Dermis microvascular lymphatic vessel endothelial cell (primary cell): ENCODE measurements at places on chromosomes 4 and X. TPM values are rescaled to one million over a fixed set of nuclear protein-coding genes. Genes with fewer than 3 reads are reported as not detected.
A peak's percentile ranks its signal among the peaks of the same experiment; 100 is the strongest.

The CPZ gene
- under 0.01 TPM in 1 of 2 replicates, not detected in the other for total RNA-seq

The ASB12 gene
- under 0.01 TPM in 1 of 2 replicates, not detected in the other for total RNA-seq

The DUSP21 gene
- not detected in 2 replicates for total RNA-seq

The ODAPH gene
- total RNA-seq, result not detected in 2 replicates

The PPP2R2C gene
- 0.39 and 0.89 TPM in 2 replicates for total RNA-seq

The ABCG2 gene
- total RNA-seq, result 11.6 and 13.6 TPM in 2 replicates

The NDNF gene
- total RNA-seq, result 1.8 and 6.7 TPM in 2 replicates

The CYP2U1 gene
- total RNA-seq, result 4.0 and 6.2 TPM in 2 replicates

The MAP3K15 gene
- total RNA-seq, result under 0.01 and 0.13 TPM in 2 replicates

The DGKK gene
- not detected in 2 replicates for total RNA-seq

The WAS gene
- total RNA-seq, result 0.25 TPM in 1 of 2 replicates, not detected in the other

- no peak for DNase-seq
Measured at GRCh38 chr4:29175291-29175690, 1544.9 kb upstream of the PCDH7 start.

DNA sequence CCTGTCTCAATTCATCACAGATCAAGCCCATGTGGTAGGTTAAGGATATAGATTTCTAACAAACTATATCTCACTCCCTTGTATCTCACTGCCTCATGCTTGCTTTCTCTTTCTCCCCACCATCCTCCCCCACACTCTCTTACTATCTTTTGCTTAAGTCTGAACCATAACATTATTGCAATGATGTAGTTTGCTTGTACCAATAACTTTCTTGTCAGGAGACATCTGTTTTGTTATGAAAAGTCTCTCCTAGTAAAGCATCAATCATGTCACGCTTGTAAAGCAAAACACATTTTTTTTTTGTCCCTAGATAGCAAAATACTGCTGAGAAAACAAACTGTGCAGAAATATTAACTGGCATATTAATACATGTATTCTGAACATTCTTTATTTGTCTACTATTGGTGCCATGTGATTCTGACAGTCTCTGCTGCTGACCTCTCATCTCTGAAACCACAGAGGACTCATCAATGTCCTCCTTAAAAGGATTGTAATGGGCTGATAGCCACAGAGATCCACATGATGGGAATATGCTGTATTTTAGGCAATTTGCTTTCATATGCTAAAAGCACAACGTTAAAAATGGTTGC is 217.5 kb downstream of the VEGFC start:
- DNase-seq, result no peak

DNA sequence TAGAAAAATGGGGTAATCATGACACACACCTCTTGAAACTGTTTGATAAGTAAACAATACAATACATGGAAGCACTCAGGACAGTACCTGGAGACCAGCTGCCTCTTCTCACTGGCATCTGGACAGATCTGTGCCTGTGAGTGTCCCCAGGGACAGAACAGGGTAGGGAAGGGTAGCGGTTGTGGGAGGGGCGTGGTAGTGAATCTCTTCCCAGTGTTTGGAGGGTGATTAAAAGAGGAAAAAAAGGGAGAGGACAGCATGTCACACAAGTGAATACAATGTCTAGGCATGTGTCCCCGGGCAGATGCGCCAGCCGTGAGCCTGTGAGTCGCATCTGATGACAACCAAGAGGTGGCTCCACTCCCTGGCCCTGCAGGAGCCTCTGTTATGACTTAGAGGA is 138.8 kb upstream of the MSX1 start:
- DNase-seq, result no peak

DNA sequence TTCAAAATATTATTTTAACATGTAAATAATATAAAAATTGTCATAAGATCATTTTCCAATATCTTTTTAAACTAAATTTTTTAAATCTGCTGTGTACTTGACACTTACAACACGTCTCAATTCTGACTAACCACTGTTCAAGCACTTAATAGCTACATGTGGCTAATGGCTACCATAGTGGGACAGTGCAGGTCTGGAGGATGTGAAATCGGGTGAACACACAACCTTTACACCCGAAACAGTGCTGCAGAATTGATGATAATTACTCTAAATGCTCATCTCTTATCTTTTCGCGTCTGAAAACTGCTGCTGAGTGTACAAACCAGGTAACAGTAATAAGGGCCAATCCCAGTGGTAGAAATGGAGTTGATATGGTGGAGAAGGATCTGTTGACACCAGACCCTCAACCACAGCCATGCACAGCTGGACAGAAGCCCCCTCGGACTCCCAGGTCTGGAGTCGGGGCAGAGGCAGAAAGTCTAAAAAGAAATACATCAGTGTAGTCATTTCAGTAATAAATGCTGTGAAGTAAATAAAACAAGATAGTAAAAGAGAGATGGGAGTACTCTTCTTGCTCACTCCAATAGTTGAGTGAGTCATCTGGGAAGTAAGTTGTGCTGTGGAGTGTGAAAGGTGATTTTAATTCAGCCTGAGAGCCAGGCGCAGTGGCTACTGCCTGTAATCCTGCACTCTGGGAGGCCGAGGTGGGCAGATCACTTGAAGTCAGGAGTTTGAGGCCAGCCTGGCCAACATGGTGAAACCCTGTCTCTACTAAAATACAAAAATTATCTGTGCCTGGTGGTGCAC is 150.0 kb downstream of the CBR4 start:
- DNase-seq, result no peak

- no peak for DNase-seq
Measured at GRCh38 chr4:31083456-31083855, 363.3 kb downstream of the PCDH7 start.

DNA sequence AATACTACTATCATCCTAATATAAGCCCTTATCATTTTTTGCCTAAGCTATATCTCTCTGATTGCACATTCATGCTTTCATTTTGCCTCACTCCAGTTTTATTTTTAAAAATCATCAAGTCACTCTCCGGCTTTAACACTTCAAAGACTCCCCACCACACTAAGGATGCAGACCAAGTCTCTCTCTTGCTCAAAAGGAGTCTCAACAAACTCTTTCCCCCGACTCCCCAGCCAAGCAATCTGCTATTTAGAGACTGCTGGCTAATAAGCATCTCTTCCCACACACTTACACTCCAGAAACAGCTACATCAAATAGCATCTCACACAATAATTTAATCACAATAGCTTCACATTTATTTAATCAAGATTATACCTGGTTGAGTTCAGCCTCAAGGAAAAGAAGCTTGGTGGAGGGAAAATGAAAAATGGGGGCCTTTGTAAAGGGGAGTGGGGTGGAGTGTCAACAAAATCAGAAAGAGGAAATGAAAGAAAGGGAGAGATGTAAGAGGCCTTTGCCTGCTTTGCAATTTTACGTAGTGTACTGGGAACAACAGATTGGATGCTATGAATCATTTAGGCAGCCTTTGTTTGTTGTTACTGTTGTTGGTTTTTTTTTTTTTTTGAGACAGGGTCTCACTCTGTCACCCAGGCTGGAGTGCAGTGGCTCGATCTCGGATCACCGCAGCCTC is 104.1 kb upstream of the MCF2 start:
- no peak for DNase-seq

DNA sequence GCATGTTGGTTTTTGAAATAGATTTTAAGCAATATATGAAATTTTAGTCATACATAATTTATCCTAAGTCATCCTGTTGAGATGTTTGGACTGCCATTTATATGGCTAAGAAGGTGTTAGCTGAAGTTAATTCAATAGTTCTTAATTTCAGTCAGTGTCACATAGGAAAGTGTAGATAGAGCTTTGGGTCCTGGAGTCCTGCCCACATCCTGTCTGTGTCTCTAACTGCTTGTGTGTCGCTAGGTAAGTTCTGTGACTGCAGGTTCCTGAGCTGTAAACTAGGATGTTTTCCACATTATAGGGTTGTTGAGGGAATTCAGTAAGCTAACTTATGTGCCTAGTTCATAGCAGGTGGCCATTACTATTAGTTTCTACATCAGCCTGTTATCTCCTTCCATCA is 20.7 kb downstream of the OFD1 start:
- no peak for DNase-seq

DNA sequence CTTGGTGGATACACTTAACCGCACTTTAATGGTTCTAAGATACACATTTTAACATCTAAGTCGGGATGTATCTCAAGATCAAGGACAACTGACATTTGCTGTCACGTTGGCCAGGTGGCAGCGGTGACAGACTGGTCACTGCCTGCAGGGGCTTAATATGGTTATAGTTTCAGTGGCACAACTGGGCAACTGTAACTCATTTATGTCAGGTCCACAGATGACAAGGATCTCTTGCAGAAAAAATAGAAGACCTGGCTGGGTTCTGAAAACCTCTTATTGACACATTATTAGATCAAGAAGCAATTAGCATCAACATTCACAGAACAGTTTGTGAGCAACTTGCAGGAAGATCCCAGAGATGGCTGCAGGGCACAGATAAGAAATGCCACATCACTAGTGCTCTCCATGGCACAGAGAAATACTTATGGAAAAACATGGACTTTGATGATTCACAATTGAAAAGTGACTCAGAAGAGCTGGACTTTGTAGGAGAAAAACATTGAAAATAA is 99.6 kb upstream of the SORBS2 start:
- peak; percentile 15 for DNase-seq

GRCh38 chr4:66351761-66352160 is 681.5 kb upstream of the EPHA5 start:
- no peak for DNase-seq

- DNase-seq, result no peak
Measured at GRCh38 chr4:8218371-8219031, 19.4 kb downstream of the SH3TC1 start.

GRCh38 chrX:15214588-15214987 is 55.3 kb downstream of the ASB9 start:
- DNase-seq, result no peak
